ENCODE measurements at places on chromosomes 4 and X.

GRCh38 chrX:84477114-84477513, 25.1 kb downstream of the HDX start:
- no peak for DNase-seq

GRCh38 chr4:60724623-60725022, 475.5 kb upstream of the ADGRL3 start:
- no peak for DNase-seq

GRCh38 chr4:68361146-68361589, 11.3 kb upstream of the YTHDC1 start:
- no peak for DNase-seq

GRCh38 chrX:39264023-39264422, 462.8 kb downstream of the MID1IP1 start:
- DNase-seq, result no peak

- DNase-seq, result no peak
Observed at GRCh38 chr4:151182455-151182996, 83.1 kb downstream of the RPS3A start.

- DNase-seq, result no peak
Observed at GRCh38 chr4:140293979-140294378, 79.5 kb upstream of the SCOC start.

- DNase-seq, result no peak
Observed at GRCh38 chrX:1725472-1725871, 110.6 kb downstream of the ASMT start.

GRCh38 chr4:139419388-139419914, 34.5 kb upstream of the RAB33B start:
- DNase-seq, result no peak

GRCh38 chr4:183842129-183842528, 63.0 kb upstream of the STOX2 start:
- DNase-seq, result no peak

DNA sequence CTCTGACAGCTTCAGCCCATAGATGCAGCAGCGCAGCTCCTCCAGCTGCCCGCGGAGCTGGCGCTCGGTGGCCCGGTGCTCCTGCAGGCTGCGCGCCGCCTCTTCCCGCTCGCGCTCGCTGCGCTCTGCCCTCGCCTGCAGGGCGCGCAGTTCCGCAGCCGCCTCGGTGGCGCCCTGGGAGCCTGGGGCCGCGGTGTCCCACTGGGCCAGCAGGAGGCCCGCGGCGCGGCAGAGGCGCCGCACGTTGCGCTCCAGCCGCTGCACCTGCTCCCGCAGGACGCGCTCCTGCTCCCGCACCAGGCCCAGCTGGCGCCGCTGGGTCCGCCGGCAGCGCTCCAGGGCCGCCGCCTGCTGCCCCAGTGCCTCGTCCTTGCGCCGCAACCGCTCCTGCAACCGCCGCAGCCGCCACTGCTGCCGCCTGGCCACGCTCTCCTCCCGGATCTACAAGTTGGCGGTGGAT, 10.1 kb downstream of the C4orf50 start:
- no peak for DNase-seq

- DNase-seq, result no peak
Observed at GRCh38 chr4:154928640-154929257, 147.7 kb downstream of the RBM46 start.

DNA sequence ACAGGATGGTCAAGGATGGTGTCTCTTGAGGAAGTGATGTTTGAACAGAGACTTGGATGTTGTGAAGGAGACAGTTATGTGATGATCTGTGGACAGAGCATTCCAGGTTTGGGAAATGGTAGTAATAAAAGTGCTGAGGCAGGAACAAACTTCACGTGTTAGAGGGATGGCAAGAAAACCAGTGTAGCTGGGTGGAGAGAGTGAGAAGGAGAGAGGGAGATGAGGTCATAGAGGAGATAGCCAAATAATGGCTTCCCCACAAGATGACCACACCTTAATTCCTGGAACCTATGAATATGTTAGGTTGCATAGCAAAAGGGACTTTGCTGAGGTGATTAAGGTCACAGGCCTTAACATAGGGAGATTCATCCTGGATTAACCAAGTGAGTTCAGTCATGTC, 75.6 kb upstream of the GPR50 start:
- DNase-seq, result no peak

- DNase-seq, result no peak
Observed at GRCh38 chrX:13126775-13127174, 82.4 kb upstream of the FAM9C start.

GRCh38 chrX:80423744-80424143, 3.5 kb downstream of the TENT5D start:
- DNase-seq, result no peak

GRCh38 chr4:127852661-127853060, 28.0 kb upstream of the PLK4 start:
- no peak for DNase-seq

GRCh38 chr4:174522183-174523024, at the start of gene HPGD:
Gene HPGD (minus strand): TSS chr4:174522488. CDS start chr4:174522451, 37 bp downstream.
- peak; percentile 81 for DNase-seq

DNA sequence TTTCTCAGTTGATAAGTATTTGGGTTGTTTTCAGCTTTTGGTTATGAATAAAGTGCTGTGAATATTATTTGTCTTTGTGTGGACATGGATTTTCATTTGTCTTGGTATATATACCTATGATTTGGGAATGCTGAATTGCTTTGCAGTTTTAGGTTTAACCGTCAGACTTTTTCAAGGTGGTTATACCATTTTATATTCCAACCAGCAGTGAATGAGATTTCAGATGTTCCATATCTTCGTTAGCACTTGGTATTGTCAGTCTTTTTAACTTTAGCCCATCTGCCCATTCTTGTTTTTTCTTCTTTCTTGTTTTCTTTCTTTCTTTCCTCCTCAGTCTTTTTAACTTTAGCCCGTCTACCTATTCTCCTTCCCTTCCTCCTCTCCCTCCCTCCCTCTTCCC, 106.0 kb downstream of the KDM6A start:
- DNase-seq, result no peak

DNA sequence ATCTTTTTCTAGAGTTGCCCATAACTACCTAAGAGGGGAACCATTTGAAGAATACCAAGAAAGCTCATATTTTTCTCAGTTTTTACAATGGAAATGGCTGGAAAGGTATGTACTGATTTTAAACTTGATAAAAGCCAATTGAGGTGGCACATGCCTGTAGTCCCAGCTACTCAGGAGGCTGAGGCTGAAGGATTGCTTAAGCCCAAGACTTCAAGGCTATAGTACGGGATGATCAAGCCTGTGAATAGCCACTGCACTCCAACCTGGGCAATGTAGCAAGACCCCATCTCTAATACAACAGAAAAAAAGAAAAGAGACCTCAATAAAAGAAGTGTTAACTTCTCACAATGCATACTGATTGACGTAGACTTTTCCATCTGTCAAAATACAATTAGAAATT, 44.4 kb downstream of the GRK4 start:
- no peak for DNase-seq

- DNase-seq, result peak; percentile 59
Observed at GRCh38 chrX:11427453-11428071, 134.3 kb downstream of the AMELX start.

DNA sequence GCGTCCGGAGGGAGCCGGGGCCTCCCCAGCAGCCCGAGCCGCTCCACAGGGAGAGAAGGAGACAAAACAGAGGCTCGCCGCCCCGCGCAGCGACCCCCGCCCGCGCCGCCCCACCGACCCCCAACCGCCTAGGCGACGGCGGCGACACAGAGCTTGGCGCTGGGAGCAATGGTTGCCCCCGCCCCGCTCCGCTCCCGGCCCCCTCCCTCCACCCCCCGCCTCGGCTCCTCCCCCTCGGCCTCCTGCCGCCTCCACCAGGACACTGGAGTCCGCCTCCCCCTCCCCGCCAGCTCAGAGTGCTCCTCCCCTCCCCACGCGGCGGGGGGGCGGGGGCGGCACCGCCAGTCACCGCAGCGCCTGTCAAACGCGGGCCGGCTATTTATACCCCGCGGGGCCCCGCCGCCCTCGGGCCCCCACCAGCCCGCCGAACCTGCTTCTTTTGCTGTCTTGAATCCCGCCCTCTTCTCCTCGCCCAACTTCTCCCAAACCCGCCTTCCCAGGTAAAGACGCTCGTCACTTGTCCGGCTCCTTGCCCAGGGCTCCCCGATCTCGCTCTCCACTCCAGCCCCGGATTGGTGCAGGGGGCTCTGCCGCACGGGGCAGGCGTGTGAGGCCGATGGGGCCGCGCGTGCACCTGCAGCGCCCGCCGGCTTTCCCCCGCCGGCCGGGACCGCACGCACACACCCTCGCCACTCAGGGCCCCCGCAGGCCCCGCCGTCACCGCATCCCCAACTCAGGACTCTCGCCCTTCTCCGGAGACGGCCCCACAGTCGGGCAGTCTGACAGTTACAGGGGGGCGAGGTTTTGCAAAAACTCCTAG, at the start of gene ELF2:
TSS of gene ELF2 (minus strand) at position 170 of the 820 bp plus-strand sequence. CDS start 39,517 bp downstream, outside the sequence.
- peak; percentile 97 for DNase-seq

DNA sequence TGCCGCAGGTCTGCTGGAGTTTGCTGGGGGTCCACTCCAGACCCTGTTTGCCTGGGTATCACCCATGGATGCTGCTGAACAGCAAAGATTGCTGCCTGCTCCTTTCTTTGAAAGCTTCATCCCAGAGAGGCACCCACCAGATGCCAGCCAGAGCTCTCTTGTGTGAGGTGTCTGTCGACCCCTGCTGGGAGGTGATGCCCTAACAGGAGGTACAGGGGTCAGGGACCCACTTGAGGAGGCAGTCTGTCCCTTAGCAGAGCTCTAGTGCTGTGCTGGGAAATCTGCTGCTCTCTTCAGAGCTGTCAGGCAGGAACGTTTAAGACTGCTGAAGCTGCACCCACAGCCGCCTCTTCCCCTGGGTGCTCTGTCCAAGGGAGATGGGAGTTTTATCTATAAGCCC, 162.7 kb downstream of the NAF1 start:
- DNase-seq, result no peak

DNA sequence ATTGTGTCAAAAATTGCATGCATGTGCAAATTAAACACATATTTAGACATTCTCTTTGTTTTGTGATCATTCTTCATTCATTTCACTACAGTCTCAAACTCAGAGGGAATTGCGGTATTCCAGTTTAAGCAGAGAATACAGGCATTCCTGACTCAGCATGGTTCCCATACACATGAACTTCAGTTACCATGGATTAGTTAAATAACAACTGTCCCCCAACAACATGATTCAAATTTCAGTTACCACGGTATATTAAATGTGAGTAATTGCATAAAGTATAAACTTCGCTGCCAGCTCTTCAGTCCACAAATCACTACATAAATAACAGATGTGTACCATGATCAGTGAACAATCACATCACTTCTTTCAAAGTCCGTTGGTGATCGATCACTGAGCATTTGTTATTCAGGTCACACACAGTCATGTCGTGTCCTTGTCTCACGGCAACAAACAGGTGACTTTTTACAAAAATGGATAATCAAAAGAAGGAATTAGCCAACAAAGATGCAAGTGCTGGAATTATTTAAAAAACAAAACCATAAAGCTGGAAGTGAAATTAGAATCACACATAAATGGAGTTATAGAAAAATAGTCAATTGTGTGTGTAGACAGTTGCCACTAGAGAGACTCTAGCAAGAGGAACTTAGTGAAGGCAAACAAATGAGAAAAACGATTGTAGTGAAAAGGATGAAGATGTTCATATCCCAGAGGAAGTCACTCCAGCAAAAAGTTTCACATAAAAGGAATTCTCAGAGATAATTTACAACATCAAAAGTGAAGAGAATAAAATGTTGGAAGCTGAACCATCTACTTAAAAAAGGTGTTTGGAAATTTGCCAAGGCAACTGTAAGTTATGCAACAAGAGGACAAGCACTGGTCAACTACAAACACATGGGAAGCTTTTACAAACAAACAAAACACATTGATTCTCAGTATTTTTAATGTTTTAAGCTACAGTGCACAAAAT, 138.6 kb upstream of the SMARCAD1 start:
- DNase-seq, result no peak

DNA sequence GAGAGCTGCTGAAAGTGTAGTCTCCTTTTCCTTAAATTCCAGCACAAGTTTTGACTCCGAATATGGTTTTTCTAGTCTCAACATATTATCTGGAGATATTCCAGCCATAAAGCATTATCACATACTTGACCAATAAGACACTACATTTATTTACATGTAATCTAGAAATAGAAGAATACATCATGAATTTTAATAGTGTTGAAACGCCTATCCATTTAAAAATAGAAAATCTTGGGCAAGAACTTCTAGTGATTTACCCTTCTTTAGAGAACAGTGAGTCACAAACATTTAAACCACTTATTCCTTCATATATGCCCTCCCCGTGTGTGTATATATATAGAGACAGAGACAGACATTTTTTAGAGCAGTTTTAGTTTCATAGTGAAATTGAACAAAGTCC, 161.5 kb downstream of the SOWAHB start:
- DNase-seq, result no peak

- DNase-seq, result no peak
Observed at GRCh38 chr4:97507587-97508245, 635.6 kb downstream of the STPG2 start.

- no peak for DNase-seq
Observed at GRCh38 chrX:136759968-136760367, 20.8 kb downstream of the ARHGEF6 start.

GRCh38 chrX:56729152-56729850, at the start of gene NBDY:
Gene NBDY (plus strand): TSS chrX:56729243. CDS start chrX:56729354, 111 bp downstream.
- peak; percentile 69 for DNase-seq

DNA sequence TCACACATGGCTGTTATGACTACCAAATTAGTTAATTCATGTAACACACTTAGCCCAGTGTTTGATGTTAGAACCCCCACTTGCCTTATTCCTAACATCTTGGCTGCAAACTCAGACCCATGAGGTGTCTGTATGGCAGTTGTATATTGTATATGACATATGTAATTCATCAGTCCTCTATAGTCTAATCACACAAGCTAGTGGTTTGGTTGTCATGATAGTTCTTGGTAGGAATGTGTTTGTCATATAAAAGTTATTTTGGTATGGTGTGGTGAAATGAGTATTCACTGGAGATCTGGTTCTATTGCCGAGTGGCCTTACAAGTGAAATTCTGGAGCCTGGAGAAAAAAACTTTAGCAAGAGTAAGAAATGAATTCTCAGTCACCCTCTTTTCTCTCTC, 149.2 kb downstream of the AWAT2 start:
- no peak for DNase-seq

DNA sequence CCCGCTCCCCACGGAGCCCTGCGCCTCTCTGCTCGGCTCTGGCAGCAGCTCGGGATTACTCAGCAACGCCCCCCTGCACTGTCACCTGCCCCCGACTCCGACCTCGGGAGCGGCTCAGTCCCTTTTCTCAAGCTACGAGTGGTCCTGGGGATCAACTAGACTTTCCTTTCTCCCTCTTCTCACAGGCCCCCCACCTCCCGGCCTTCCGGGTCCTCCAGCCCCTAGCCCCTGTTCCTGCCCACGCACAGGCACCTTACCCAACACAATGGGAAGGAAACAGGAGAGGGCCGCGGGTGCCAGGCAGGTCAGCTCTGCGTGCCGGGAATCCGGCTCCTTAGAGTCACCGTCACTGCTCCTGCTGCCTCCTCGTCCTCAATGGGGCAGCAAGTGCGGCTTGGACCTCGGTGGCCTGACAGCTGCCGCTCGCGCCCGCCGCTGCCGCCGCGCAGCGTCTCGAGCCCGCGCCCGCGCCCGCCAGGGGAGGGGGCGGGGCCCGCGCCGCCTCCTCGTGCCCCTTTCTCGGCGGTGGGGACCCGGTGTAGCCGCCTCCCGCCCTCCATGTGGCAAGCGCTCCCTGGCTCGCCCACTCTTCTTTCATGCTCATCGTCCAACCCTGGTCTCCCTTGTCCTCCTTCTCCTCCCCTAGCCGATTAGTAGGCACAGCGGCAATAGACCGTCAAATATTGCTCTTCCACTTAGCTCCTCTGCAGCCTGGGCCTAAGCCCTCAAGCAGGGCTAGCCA, at the start of gene RAB9B:
TSS of gene RAB9B (minus strand) at position 455 of the 742 bp plus-strand sequence. CDS start 6,473 bp downstream, outside the sequence.
- peak; percentile 63 for DNase-seq

GRCh38 chrX:48584698-48585097, 10.4 kb downstream of the RBM3 start:
- no peak for DNase-seq

Measured in right kidney (tissue), 9 donors.